ENCODE measurements at places on chromosomes 2 and 18. TPM values are rescaled to one million over a fixed set of nuclear protein-coding genes. Genes with fewer than 3 reads are reported as not detected.
A peak's percentile ranks its signal among the peaks of the same experiment; 100 is the strongest.

Gene DLX2
- total RNA-seq, result not detected

DNA sequence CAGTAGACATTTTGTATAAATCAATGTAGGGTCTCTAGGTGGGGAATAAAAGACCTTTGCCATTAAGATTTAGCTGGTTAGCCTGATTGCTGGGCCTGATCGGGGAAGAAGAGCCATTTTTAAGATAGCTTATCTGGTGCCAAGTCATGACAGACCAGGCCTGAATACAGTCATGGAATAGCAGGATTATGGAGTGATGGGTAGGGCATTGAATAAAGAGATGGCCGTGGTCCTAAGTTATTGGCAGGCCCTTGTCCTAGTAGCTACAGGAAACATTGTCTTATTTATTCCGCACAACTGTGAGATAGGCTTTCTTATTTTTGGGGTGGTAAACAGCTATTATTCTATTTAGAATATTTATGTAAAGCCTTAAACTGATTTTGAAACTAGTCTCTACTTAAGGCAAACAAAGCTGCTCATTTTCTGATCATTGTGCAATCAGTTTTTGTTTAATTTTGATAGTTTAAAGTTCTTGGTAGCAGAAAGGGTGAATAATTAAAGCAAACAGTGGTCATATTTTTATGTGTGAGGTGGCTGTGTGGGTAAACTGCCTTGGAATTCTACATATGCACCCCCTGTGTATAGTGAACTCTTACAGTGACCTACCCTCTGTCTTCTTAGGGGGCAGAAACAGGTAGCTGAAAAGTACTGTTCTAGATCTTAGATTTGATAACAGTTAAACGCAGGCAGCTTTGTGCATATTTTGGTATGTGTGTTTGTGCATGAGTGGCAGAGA lies 22.6 kb downstream of the ZNF236 start:
- DNase-seq, result peak; percentile 18

Gene FHOD3
- total RNA-seq, result 3.1 TPM

DNA sequence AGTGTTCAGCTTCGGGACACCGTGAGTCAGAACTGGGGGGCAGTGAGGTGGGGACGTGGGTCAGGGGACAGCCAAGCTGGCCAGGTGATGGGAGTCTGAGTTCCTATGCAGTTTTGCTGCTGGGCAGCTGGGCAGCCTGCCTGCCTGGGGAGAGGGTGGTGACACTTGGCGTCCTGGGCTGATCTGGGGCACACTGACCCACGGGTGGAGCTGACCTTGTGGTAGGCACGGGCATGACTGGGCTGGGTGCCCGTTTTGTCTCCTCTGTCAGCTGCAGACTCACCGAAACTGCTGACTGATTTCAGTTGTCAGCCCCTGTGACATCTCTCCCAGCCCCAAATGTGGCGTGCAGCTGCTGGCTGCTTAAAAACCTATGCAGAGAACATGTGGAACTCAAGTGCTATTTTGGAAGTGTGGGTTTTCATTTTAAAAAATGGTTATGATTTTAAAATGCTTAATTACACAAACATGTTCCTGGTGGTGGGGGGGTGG lies 32.6 kb upstream of the E2F6 start:
- DNase-seq, result no peak

Data from fibroblast of lung (primary cell).